ENCODE measurements at places on chromosomes 7 and 10.

- DNase-seq = no peak
Observed at GRCh38 chr10:56547163-56547562, 186.1 kb upstream of the ZWINT start.

GRCh38 chr7:741850-742249 lies 14.8 kb upstream of the PRKAR1B start:
- DNase-seq = no peak

- no peak for DNase-seq
Observed at GRCh38 chr10:87066865-87067264, 27.8 kb downstream of the GLUD1 start.

DNA sequence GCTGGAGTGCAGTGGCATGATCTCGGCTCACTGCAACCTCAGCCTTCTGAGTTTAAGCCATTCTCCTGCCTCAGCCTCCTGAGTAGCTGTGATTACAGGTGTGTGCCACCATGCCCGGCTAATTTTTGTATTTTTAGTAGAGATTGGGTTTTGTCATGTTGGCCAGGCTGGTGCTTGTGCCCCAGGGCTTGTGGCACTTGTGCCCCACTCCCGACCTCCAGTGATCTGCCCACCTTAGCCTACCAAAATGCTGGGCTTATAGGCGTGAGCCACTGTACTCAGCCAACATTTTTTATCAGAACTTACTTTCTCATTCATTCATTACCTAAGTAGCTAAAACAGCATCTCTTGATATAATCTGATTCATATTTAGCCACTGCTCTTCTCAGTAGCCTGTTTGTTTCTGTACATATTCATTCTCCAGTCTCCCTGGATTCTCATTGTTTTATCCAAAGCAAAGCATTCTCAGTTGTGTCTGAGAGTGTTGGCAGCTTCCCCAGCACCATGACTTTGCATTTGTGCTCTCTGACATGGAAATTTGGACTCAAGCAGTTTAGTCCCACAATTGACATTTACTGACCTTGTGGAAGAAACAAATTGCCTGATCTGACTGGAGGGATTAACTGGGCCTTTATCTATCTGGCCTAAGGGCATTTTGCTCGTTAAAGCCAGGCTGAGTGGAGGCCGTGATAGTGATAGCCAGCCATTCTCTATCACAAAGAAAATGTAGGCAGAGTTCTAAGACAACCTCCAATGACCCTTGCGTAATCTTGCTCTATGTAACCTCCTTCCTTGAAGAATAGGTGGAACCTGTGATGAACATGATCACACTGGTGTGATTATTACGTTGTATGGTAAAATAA lies 44.9 kb downstream of the AKR1B15 start:
- DNase-seq = no peak

DNA sequence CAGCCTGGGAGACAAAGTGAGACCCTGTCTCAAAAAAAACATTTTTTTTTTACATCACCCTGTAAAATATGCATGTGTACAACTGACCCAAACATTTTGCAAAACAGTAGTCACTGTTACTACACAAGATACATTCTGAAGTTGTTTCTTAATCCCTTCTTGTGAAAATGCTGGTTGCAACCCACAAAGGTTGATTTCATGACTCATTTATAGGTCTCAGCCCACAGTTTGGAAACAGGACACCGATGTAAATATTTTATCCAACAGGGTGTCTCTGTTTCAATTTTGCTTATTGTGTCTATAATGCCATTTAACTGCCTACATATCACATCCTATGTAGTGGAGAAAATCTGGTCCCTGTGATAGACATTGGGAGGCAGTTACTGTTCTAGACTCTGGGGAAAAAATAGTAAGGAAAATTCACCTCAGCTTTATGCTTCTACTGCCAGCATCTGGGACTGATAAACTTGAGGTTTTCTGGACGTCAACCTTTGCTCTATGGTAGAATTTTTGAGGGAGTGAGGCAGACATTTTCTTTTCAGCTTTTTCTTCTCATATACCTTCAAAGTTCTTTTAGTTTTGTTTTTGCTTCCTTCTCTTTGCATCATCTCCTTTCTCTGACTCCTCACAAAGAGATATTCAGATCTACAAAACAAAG lies 1.6 kb upstream of the RAB19 start:
- DNase-seq = no peak

GRCh38 chr10:32388258-32389027 lies 41.5 kb upstream of the EPC1 start:
- DNase-seq = no peak

DNA sequence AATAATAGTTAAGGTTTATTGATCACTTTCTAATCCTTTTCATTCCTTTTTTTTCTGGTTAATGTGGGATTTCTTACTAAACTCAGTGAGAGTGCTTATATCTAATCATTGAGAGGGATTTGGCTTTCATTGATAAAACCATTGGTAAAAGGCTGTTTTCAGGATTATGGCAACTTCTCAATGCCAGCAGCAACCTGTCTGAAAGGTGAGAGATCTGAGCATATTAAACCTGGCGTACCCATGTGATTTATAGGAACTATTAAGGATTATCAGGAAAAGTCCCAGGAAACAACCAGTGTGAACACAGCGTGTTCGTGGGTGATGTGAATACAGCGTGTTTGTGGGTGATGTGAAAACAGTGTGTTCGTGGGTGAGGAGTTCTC lies 65.9 kb downstream of the PDIA4 start:
- no peak for DNase-seq

- no peak for DNase-seq
Observed at GRCh38 chr10:111705021-111705420, 478.5 kb downstream of the GPAM start.

DNA sequence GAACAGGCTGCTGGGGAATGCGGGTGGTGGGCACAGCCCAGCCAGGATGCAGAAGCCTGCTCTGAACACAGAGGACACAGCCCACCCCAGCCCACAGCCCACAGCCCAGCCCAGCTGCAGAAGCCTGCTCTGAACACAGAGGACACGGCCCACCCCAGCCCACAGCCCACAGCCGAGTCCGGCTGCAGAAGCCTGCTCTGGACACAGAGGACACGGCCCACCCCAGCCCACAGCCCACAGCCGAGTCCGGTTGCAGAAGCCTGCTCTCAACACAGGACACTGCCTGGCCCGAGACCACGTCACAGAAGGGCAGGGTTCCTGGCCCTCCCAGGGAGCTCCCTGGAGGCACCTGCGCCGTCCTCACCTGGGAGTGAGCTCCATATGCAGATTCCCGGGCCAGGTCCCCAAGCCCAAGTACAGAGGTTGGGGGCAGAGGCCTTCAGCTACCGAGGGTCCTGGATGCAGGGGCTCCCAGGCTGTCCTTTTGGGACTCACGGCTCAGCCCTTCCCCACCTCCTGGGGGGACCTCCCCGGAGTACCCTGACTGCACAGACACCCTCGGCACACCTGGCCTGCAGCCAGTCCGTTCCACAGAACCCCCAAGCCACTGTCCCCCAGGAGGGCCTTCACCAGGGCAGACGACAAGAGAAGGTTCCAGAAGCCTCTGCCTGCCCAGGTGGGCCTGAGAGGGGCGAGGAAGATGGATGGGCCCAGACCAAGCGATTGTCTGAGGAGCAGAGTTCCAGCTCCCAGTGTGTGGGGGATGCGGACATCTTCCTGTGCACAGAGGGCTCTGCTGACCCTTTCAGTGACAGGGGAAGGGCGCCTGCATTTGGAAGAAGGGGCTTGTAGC lies 23.7 kb upstream of the FOXL3 start:
- no peak for DNase-seq

GRCh38 chr7:101180130-101180755 lies at the start of gene NAT16:
Gene NAT16 (minus strand): TSS chr7:101180293. CDS start chr7:101174807, 5,486 bp downstream.
- DNase-seq = no peak

DNA sequence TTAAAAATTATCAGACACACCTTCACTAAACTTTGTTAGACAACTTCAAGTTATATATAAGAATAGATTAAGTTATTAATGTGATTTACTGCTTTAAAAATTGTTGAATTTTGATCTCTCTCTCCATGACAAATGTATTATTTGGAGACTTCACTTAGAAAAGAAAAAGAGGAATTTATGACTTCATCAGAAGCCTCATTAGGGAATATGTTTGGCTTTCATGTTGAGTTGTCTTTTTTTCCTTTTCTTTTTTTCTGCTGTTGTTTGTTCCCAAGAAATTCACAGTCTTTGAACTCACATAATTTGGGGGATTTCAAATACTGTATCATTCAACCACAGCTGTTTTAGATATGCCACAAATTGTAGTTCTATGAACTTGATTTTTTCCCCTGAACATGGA lies 149.5 kb downstream of the PPP1R9A start:
- no peak for DNase-seq

DNA sequence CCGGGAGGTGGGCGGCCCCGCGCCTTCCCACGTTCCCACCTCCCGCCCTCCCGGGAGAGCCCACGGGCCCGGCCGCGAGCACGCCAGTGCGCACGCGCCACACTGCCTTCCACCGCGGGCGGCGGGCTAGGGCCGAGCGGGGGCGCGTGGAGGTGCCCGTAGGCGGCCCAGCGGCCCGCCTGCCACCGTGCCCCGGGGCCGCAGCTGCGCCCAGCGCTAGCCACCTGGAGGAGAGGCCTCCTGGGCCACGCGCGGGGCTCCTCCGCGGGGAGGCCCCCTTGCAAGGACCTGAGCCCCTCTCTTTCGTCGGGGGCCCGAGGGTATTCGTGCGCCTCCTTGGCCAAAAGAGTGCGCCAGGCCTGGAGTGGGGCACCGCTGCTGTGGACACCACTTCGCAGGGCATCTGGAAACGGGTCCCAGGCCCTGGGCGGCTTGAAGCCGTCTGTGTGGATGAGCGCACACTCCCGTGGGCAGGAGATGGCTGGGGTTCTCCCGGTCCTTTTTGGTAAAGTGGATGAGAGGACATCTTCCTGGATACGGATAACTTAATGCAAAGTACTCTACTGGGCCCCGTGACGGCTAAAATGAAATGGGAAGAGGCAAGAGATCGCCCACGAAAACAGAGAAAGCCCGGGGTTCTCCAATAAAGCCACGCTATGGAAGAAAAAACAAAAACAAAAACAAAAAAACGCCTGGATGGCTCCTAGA lies 9.0 kb upstream of the EBF3 start:
- no peak for DNase-seq

- no peak for DNase-seq
Observed at GRCh38 chr10:30736685-30737232, 107.2 kb upstream of the LYZL2 start.

DNA sequence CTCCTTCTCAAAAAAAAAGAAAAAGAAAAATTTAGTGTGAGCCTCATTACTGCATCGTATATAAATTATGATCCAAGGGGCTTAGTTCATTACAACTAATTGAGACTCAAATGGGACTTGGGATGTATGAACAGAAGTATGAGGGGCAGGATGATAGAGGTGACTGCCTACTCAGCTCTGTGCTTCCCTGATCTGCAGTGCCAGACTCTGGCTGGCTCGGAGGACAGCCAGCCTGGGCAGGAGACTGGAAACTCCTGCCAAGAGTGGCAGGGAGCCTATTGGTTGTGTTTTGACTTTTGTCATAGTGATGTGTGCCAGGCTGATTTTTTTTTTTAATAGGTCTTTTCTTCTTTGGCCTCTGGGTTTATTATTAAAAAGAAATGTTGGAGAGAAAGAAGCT lies 73.8 kb upstream of the GTF2IRD1 start:
- DNase-seq = no peak

GRCh38 chr10:70834441-70835151 lies 18.8 kb downstream of the SGPL1 start:
- no peak for DNase-seq
